ENCODE measurements at places on chromosomes 4 and X. TPM values are rescaled to one million over a fixed set of nuclear protein-coding genes. Genes with fewer than 3 reads are reported as not detected.

- peak; percentile 9 for DNase-seq
Measured at GRCh38 chrX:68894513-68895340, 65.9 kb downstream of the EFNB1 start.

GRCh38 chrX:10395643-10396042 lies 224.7 kb downstream of the MID1 start:
- DNase-seq: no peak

The MID1 gene
- total RNA-seq: 9.1 TPM

DNA sequence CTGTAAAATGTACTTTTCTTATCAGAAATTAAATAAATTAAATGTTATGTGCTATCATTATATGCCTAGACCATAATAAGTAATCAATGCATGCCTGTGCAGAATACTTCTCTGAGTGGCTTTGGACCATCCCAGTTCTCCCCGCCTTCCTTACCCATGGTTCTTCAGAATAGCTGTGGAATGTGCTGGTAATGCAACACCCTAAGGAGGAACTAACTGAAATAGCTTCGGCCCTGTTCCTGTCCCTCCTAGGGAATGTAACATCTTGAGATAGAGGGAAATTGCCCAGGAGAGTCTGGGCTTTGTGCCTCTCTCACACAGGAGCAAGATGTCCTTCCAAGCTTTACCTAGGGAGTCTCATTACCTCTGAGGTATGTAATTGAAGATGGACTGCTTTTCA lies 693.6 kb upstream of the HS3ST1 start:
- no peak for DNase-seq

The NSUN7 gene
- total RNA-seq: not detected

The PYURF gene
- 151 TPM for total RNA-seq

The CENPE gene
- 17.0 TPM for total RNA-seq

DNA sequence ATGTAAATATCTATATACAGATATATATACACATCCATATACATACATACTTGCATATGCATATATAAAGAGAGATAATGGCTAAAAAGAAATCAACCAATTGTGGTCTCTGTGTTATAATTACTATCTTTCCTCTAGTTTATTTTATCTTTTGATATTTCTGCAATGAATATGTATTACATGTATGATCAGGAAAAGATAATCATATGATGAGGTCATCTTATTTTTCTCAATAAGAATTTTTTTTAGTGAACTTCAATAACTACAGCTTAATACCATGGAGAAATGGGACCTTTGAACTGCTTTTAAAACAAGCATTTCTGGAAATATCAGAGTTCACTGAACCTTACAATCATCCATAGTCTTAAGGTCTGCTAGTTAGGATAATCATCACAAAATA lies 158.0 kb downstream of the HNRNPD start:
- DNase-seq: no peak

The PPP1R2C gene
- not detected for total RNA-seq

The NUDT11 gene
- total RNA-seq: 29.3 TPM

The CSN2 gene
- not detected for total RNA-seq

DNA sequence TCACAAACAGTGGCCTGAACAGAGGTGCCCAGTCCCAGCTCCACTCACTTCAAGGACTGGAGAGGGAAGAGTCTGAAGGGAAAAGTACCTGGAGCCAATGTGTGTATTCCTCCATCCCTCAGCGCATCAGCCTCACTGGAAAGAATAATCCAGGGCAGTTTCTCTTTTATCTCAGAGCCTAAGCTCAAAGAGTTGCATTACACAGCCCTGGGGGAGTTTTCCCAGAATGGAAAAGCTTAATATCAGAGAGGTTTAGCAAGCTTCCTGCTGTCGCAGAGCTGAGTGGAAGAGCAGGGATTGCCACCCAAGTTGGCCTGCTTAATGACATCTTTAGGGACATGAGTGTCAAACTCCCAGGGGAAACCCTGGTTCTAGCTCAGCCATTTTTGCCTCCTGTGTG lies 80.4 kb upstream of the MSX1 start:
- no peak for DNase-seq

DNA sequence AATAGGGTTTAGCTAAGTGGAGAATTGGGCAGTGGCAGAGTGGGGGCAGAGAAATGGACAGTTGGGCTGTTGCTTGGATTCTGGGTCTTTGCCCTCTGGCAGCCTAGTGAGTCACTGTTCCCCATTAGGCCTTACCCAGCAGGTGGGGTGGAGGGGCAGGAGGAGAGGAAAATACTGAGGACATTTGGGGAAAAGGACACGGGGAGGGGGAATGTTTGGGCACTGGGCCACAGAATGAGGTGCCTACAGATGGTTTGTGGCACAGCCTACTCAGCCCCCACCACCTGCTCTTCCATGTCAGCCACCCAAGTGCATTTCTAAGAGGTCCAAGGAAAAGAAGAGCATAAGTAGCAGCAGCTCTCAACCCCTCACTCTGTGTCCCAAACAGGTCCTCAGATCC lies 13.0 kb downstream of the SLC16A2 start:
- no peak for DNase-seq

The SRPK3 gene
- total RNA-seq: 0.35 TPM

The NAP1L3 gene
- 13.4 TPM for total RNA-seq

GRCh38 chr4:37666625-37667071 lies 19.5 kb downstream of the RELL1 start:
- DNase-seq: peak; percentile 90

- DNase-seq: no peak
Measured at GRCh38 chr4:183383606-183384005, 60.8 kb upstream of the CDKN2AIP start.

The USP26 gene
- not detected for total RNA-seq

The FOXO4 gene
- total RNA-seq: 2.5 TPM

All from H4 (cell line).